ENCODE measurements at places on chromosomes 3 and 15.

- DNase-seq, result no peak
Observed at GRCh38 chr3:12799525-12800440, 3.3 kb downstream of the CAND2 start.

DNA sequence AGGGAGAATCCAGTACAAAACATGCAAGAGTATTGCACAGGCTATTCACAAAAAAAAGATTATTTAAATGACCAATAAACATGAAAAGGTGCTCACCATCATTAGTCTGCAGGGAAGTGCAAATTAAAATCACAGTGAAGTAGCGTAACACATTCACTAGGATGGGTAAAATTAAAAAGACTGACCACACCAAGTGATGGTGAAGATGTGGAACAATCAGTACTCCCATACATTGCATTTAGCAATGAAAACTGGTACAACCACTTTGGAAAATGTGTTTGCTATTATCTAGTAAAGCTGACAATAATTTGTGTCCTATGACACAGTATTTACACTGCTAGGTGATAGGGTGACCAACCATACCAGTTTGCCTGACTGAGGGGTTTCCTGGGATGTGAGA, 26.4 kb downstream of the MESP1 start:
- DNase-seq, result no peak

DNA sequence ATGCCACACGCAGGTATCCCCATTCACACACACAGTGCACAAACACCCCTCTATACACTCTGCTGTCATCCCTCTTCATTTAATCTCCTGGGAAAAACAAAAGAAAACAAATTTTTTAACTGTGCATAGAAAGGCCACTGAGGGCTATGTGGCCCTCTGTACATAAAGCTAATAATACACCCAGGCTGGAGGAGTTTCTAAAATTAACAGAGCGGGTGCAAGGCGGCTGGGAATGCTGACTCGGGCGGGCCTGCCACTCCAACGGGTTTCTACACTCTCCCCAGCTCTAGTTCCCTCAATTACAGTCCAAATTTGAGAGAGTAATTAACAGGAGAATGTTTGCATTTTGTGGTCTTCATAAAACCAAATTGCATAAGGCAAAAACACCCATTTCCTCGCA, 23.1 kb downstream of the HCN4 start:
- DNase-seq, result no peak

- no peak for DNase-seq
Observed at GRCh38 chr3:187352581-187353575, 15.3 kb upstream of the RTP4 start.

GRCh38 chr3:853489-853888, 239.3 kb upstream of the CNTN6 start:
- no peak for DNase-seq

DNA sequence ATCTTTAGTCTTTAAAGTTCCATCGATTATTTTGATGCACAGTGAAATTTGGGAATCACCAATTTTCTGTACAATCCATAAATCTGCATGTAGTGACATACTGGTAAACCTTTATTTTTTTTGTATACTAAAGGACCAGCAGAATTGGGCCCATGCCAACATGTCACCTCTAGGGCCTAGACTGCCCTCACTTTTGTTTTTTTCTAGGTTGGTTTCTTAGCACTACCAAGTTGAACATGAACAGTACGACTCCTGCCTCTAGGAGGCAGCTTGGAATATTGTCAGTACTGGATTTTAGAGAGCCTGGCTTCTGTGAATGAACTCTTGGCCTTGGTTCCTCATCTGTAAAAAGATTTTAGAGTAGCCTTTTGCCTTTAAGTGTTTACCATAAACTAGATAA, 32.3 kb downstream of the NKIRAS1 start:
- no peak for DNase-seq

DNA sequence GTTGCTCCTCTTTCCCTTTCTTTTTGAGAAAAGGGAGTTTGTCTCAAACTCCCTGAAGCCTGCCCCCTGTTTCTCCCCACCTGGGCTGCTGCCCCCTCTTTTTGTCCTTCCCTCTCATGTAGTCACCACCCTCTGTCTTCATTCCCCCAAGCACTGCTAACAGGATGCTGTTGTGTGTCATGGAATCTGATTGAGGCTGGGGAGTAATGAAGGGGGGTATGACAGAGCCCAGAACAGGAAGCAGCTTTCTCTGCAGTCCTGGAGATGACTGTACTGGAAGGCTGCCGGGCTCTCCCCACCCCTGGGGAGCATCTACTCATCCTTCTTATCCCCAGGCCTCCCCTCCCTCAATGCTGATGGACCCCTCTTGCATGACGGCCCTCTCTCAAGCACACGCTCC, 181.6 kb downstream of the ABHD5 start:
- DNase-seq, result no peak

DNA sequence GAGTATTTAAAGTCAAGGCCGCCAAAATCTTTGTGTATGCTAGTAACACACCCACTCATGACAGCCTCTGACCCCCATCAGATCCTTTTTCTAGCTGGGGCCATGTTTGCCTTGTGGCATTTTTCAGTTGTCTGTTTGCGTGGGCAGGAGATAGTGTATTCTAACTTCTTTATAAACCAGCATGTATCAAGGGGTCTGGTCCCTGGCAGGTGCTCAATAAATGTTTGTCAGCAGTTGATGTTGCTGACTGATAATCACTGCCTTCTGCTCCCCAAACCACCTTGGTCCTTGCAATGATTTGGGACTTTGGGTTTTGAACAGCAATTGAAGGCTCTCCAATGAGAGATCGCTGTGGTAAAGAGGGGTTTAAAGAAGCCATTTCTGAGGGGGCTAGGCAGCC, 19.2 kb downstream of the RARB start:
- no peak for DNase-seq

DNA sequence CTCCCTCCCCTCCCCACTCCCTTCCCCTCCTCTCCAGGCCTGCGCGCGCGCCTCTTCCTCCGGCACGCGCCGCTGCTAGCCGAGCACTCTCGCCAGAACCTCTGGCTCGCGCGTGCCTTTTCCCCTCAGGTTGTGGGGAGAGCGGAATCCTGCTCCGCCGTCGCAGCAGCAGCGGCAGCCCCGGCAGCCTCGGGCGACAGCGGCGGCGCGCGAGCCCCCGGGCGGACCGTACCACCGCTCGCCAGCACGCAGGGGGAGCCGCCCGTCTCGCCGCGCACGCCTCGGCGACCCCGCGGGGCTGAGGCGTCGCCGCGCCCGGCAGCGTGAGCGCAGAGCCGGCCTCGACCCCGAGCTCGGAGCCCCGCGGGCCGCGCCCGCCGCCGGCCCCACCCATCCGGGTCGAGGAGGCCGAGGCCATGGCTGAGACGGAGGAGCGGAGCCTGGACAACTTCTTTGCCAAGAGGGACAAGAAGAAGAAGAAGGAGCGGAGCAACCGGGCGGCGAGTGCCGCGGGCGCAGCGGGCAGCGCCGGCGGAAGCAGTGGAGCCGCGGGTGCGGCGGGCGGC, at the start of gene CDV3:
TSS of gene CDV3 (plus strand) at position 58 of the 566 bp plus-strand sequence. CDS start at position 417, 359 bp downstream.
- DNase-seq, result no peak

Measured in stimulated activated CD8-positive, alpha-beta memory T cell treated with anti-CD3 and anti-CD28 coated beads, Interleukin-15, amount 100 ng/mL, for 24 hours (primary cell).